A549 treated with CpdA at 1 μM for 4 hours (cell line): ENCODE measurements at places on chromosomes 6 and 20. TPM values are rescaled to one million over a fixed set of nuclear protein-coding genes. Genes with fewer than 3 reads are reported as not detected.

Gene KATNA1
- total RNA-seq = 10.1 to 13.5 TPM (median 10.6 TPM) in 5 replicates

Gene ADGRG6
- total RNA-seq = 38.4 to 54.0 TPM (median 50.2 TPM) in 5 replicates

Gene PRPF6
- total RNA-seq = 54.8 to 58.4 TPM (median 57.1 TPM) in 5 replicates

Gene HELZ2
- 7.7 to 10.0 TPM (median 9.7 TPM) in 5 replicates for total RNA-seq

Gene NRSN2
- total RNA-seq = 56.4 to 63.1 TPM (median 60.3 TPM) in 5 replicates

Gene SMOC2
- not detected in 5 replicates for total RNA-seq

Gene OR2H2
- total RNA-seq = not detected in 5 replicates

Gene HLA-DOA
- total RNA-seq = not detected in 5 replicates

Gene CALHM4
- total RNA-seq = not detected in 5 replicates

Gene VWA7
- total RNA-seq = 0.61 to 2.0 TPM (median 1.5 TPM) in 5 replicates

Gene C6orf58
- total RNA-seq = 0.14 to 0.21 TPM (median 0.21 TPM) in 3 of 5 replicates, not detected in the others

Gene HSD17B8
- 13.2 to 15.8 TPM (median 14.3 TPM) in 5 replicates for total RNA-seq

Gene MOG
- total RNA-seq = not detected in 5 replicates

Gene SUMO4
- total RNA-seq = 0.08 TPM in 1 of 5 replicates, not detected in the others

Gene EYA2
- 2.6 to 4.0 TPM (median 3.2 TPM) in 5 replicates for total RNA-seq

Gene BEND6
- total RNA-seq = 0.84 to 1.4 TPM (median 1.2 TPM) in 5 replicates

Gene PRND
- not detected in 5 replicates for total RNA-seq

Gene TBX18
- total RNA-seq = 14.9 to 20.4 TPM (median 18.6 TPM) in 5 replicates

Gene LRRC73
- 0.51 to 1.4 TPM (median 1.1 TPM) in 5 replicates for total RNA-seq

Gene GPR63
- total RNA-seq = 0.47 to 0.61 TPM (median 0.53 TPM) in 5 replicates

Gene PTPRK
- total RNA-seq = 13.9 to 18.9 TPM (median 16.6 TPM) in 5 replicates

Gene DOP1A
- total RNA-seq = 1.8 to 3.6 TPM (median 2.8 TPM) in 5 replicates

Gene PRKN
- total RNA-seq = 0.07 to 0.10 TPM in 2 of 5 replicates, not detected in the others

Gene SLC22A7
- total RNA-seq = not detected in 5 replicates

Gene TGM2
- 313 to 490 TPM (median 410 TPM) in 5 replicates for total RNA-seq
